Right ventricle myocardium superior (tissue), 1 donor: ENCODE measurements at places on chromosomes 2 and 18. TPM values are rescaled to one million over a fixed set of nuclear protein-coding genes. Genes with fewer than 3 reads are reported as not detected.
A peak's percentile ranks its signal among the peaks of the same experiment; 100 is the strongest.

Gene LRATD1
- total RNA-seq = 3.0 TPM

Gene ITGA6
- total RNA-seq = 44.4 TPM

Gene RGPD3
- 0.08 TPM for total RNA-seq

Gene GPR75
- 0.86 TPM for total RNA-seq

DNA sequence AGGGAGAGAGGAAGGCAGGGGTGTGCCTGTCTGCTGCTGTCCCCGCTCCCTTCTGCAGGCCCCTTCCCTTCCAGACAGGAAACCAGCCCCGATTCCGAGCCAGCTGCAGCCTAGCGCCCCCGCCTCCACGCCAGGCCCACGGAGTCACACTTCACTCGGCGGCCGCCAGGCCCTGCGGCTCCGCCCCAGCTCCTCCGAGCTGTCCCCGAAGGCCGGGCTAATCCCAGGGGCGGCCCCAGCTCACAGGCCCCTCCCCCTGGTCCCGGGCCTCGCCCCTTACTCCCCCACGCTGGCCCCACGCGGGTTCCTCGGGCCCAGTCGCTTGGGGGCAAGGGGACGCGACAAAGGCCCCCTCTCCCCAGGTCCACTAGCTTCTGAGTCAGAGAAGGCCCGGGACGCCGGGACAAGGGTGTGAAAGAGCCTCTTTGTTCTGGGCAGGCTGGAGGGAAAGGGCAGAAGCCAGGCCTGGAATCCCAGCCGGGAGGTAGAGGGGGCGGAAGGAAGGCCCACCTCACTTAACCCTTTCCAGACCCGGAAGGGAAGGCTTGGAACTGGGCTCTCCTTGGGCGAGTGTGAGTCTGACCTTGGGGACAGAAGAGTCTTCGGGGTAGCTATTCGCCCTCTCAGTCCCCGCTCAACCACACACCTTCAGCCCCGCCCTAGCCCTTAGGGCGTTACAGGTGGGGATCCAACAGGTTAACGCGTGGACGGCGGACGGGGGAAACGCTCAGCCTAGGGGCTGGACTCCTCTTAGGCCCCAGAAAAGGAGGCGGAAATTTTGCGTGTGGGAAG, 1.2 kb downstream of the RTKN start:
- peak; percentile 93 for DNase-seq

- DNase-seq = no peak
Observed at GRCh38 chr2:85956646-85957039, 67.9 kb upstream of the ST3GAL5 start.

DNA sequence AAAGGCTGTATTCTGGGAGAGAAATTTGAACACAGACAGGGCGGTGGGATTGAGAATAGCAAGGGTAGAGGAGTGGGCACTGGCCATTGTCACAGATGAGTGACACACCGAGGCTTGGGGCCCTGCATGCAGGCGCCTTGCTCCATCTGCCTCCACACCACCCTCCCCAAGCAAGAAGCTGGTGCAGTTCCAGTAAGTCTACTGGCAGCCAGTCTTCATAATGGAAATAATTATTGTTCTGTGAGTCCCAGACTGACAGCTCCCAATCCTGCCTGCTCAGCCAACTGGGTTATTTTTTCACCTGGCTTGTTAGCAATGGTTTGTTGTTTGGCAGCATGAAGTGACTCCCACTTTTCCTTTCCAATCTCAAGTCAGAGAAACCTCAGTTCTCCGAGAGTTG, 13.0 kb downstream of the TTC32 start:
- no peak for DNase-seq

GRCh38 chr2:85053802-85054201, 79.4 kb upstream of the TCF7L1 start:
- DNase-seq = no peak

DNA sequence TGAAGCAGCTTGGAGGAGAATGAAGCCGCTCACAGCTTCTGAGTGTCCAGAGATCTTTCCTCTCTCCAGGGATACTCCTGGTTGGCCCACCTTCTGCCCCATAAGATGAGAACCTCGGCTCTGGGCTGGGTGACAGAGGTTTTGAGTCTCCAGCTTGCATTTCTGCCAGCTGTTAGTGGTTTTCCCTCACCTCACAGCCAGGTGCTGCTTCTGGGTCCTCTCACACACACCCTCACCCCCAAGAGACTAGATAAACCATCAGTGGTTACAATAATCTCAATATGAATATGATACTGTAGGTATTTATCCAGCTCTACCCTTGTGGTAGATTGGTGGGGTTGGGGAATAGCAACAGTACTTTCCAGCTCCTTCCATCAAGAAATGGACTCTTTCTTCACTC, 161.7 kb upstream of the SIX3 start:
- DNase-seq = no peak

- DNase-seq = no peak
Observed at GRCh38 chr2:218276986-218277755, 6.9 kb downstream of the PNKD start.

DNA sequence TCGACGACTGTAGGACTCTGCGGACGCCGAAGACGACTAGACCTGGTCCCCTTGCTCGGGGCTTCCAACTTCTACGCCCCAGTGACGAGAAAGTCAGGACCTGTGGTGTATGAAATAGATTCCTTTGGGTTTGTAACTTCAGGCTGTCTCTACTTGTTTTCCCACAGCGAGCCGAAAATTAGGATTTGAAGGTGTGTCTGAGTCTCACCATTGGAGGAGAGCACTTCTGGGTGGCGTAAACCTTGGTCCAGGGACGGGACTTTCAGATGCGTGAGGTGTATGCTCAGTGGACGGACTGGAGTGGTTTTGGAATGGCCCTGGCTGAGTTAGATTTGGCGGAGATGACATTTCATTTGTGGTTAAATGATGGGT, 1.3 kb downstream of the BIRC6 start:
- no peak for DNase-seq

- no peak for DNase-seq
Observed at GRCh38 chr2:77155511-77155910, 366.7 kb downstream of the LRRTM4 start.

DNA sequence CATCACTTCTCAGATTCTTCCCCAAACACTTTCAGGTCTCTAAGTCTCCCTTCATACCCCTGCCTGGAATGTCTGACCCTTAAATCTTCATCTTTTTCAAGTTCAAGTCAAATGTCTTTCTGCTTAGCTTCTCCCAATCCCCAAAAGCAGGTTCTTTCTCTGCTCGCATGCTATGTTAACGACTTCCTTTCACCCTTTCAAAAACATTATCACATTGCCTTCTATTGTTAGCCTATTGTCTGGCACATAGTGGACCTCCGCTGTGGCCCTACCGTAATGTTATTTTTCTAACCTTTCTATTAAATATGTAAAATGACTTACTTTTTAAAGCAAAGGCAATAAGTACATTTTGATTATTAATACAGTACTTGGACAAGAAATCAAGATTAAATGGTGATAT, 2.2 kb downstream of the CDKL4 start:
- no peak for DNase-seq

- DNase-seq = no peak
Observed at GRCh38 chr2:64414736-64415435, 39.1 kb upstream of the LGALSL start.

- DNase-seq = no peak
Observed at GRCh38 chr2:2569306-2569705, 238.2 kb upstream of the MYT1L start.

GRCh38 chr18:26524504-26525351, 23.6 kb downstream of the KCTD1 start:
- DNase-seq = no peak

- DNase-seq = no peak
Observed at GRCh38 chr2:25043241-25043867, 1.5 kb downstream of the EFR3B start.
